ENCODE measurements at places on chromosomes 1 and 21. TPM values are rescaled to one million over a fixed set of nuclear protein-coding genes. Genes with fewer than 3 reads are reported as not detected.
A peak's percentile ranks its signal among the peaks of the same experiment; 100 is the strongest.

The IGSF3 gene
- 2.2 TPM for total RNA-seq

- no peak for DNase-seq
These were observed at the start of gene SH2D1B for GRCh38 chr1:162412002-162412401. SH2D1B (minus strand) TSS chr1:162412136; CDS start chr1:162412016, 120 bp downstream.

The NBPF8 gene
- total RNA-seq: 15.7 TPM

DNA sequence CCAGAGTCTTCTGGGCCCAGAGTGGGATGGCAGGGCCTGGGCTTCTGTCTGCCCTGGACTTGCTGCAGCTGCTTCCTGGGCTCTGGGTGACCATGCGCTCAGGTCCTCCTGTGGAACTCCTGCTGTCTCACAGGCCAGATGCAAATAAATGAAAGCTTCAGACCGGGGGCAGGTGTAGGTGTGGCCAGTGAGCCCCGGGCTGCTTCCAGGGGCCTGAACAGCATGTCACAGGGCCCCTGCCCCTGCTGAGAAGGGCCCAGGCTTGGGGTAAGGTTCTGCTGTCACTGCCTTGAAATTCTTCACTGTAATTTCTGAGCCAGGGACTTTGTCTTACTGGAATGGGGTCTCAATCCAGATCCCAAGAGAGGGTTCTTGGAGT lies 2.5 kb upstream of the PKNOX1 start:
- DNase-seq: no peak

GRCh38 chr1:221562542-221563475 lies 179.1 kb downstream of the DUSP10 start:
- DNase-seq: peak; percentile 5

The SPATA45 gene
- not detected for total RNA-seq

DNA sequence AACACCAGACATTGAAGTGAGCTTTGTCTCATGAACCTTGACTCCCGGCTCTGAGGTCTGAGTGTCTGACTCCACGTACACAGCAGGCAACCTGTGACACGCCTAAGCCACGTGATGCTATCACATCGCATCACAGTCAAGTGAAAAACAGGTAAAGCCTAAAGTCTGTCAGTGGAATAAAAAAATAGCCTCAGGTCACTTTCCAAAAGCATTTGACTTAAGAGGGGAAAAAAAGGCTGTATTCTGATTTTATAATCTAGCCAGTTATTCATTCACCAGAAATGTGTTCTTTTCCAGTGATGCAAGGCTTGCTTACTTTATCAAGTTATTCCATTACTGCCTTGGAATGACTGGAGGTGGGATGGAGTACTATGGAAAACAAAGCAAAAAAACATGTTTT lies 163.2 kb upstream of the HMCN1 start:
- no peak for DNase-seq

The RSPO1 gene
- total RNA-seq: not detected

DNA sequence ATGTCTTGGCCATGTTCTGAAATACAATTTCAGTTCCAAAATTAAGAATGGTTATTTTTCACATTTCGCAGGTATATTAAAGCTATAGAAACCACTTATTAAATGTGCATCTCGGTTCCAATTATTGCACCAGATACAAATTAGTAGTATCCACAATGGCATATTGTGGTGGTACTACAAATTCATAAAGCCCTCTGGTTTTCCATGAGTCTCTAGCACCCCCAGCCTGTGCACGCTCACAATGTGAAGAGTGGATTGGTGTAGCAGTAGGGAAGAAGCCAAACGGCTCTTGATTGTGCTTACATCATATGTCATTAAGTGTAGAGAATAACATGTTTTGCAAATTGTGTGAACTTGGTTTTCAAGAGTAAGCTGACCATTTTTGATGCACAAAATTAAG lies 1.9 kb upstream of the BRINP3 start:
- DNase-seq: no peak

DNA sequence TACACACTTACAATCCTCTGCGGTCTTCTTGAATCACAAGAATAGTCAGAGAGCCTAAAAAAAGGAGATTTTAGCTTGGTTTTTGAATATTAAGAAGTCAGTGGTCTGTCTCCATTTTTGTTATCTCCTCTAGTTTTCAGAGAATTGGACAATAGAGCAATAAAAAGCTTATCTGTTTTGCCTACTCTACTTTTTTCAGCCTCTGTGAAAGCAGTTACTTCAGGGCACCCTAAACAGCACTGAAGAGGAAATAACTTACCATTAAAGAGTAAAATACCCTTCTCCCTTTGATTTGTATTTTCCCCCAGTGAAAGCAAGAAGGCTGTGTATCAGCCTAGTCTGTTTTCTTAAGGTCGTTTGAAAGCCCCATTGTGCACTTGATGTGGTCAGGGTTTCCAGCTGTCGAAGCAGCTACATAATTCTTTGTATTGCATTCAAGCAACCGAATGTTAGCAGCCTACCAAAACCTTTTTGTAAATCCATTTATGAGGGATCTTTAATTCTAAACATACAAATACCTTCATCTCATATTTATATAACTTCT lies 1.0 kb downstream of the NTMT2 start:
- no peak for DNase-seq

The GCSAML gene
- total RNA-seq: not detected

GRCh38 chr1:37989361-37989930 lies 376 bp downstream of the SF3A3 start:
- DNase-seq: no peak

The C1orf226 gene
- total RNA-seq: 4.2 TPM

GRCh38 chr1:118122234-118123004 lies 62.6 kb downstream of the SPAG17 start:
- DNase-seq: no peak

DNA sequence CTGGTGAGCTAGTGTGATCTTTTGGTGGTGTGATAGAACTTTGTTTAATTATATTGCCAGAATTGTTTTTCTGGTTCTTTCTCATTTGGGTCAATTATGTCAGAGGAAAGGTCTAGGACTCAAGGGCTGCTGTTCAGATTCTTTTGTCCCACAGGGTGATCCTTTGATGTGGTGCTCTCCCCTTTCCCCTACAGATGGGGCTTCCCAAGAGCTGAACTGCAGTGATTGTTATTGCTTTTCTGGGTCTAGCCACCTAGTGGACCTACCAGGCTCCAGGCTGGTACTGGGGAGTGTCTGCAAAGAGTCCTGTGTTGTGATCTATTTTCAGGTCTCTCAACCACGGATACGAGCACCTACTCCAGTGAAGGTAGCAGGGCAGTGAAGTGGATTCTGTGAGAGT lies 25.9 kb upstream of the CD84 start:
- DNase-seq: no peak

GRCh38 chr1:909861-910310 lies 13.8 kb upstream of the SAMD11 start:
- no peak for DNase-seq

The GUCA2A gene
- not detected for total RNA-seq

DNA sequence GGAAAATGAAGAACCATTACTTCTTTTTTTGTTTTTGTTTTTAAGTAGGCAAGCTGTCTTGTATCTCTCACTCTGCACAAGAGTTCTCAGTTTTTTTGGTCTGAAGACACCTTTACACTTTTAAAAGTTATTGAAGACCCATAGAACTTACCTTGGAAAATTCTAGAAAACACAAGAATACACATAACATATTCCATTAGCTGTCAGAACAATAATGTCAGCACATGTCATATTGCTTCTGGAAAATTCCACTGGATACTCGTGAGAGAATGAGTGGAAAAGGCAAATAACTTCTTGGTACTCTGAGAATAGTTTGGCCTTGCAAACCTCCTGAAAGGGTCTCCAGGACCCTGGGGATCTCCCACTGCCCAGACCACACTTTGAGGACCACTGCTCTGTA lies 4.8 kb downstream of the FBXO28 start:
- no peak for DNase-seq

GRCh38 chr1:37634244-37634991 lies at the start of gene RSPO1:
RSPO1 (minus strand) TSS chr1:37634892; CDS start chr1:37629661, 5,231 bp downstream.
- no peak for DNase-seq

- no peak for DNase-seq
These were observed 164.0 kb downstream of the FASLG start for GRCh38 chr1:172822886-172823285.

- no peak for DNase-seq
These were observed 1609.6 kb upstream of the B3GALT2 start for GRCh38 chr1:194795917-194796593.

DNA sequence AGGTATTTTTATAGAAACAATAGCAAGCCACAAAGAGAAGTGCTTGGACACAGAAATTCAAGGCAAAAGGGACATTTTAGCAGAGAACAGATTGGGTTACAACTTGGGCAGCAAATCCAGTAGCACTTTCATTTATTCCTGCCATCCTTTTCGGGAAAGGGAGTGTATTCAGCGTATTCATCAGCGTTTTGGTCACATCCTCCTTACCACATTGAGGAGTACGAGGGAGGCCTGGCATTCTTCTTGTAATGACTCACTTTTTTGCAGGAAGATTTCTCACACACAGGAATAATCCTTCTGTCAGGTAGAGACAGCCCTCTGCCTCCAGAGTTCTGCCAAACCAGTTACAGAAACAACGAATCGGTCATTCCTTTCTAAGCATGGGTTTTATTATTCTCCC lies 18.1 kb upstream of the FAM78B start:
- no peak for DNase-seq

- no peak for DNase-seq
These were observed 127.0 kb upstream of the MROH9 start for GRCh38 chr1:170808216-170808885.

The CREG1 gene
- 12.1 TPM for total RNA-seq

The ARHGEF11 gene
- total RNA-seq: 27.2 TPM

- no peak for DNase-seq
These were observed 9.0 kb downstream of the TRAPPC10 start for GRCh38 chr21:44021064-44021463.

The ANGPTL7 gene
- not detected for total RNA-seq

DNA sequence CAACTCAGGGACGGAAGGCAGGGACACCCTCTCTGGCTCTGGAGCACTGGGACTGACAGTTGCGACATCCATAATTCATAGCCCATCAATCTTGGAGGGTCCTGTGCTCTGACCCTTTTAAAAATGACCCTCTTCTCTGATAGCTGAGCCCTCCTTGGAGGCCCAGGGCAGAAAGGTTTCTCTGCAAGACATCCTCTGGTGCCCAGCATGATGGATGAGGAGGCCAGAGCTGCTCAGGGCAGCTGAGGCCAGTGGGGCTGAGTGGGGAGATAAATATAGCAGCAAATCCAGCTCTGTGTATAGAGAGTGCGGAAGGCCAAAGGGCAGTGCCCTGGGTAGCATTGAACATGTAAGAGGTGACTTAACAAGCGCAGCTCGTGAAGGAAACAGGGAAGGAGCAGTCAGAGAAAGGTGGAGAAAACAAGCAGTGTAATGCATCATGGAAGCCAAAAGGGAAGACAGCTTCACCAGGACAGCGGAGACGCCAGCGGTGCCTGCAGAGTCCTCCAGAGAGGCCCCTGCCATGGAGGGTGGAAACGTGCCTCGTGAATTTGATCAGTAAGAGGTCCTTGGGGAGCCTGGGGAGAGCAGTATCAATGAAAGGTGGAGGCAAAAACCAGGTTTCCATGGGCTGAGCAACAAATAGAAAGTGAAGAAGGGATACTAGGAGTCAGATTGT lies 50.4 kb upstream of the FMOD start:
- DNase-seq: no peak

DNA sequence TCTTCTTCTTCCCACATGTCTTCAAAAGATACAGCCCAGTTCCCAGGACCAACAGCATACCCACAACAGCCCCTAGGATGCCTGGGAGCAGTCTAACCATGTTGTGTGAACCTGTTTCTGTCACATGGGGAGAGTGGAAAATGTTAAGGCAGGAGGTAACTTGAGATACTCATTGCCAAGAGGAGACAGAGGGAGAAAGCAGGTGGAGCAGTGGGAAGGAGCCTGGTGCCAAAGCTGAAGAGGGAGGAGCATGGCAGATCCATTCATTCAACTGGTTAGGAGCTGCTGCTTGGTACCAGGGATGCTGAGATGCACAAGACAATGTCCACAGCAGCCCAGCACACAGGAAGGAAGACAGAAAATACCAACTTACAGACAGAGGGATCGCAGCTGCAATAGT lies 149.8 kb upstream of the ETV3 start:
- DNase-seq: no peak

- no peak for DNase-seq
These were observed 4.1 kb downstream of the TFF1 start for GRCh38 chr21:42362198-42362597.

GRCh38 chr1:24903011-24903461 lies 27.0 kb downstream of the RUNX3 start:
- no peak for DNase-seq

DNA sequence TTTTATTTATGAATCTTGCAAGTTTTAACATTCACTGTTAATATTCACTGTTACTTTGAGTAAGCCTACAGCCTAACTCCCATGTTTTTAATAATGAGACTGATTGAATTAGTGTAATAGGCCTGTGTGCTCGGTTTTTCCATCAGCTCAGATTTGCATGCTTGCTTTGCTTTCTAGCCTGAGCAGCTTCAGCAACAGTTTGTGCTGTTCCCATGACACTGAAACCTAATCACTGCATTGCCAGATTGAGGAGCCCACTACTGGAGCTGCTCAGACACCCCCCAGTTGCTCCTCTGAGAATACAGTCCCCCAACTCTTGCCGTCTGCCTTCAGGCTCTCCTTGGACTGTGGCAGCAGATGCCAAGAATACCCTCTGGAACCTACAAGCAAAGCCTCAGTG lies 695.4 kb downstream of the BRINP3 start:
- DNase-seq: no peak

The OR2T29 gene
- not detected for total RNA-seq

- DNase-seq: no peak
These were observed 107.7 kb downstream of the ITSN1 start for GRCh38 chr21:33750017-33750416.

- DNase-seq: no peak
These were observed 15.6 kb upstream of the ATP1B1 start for GRCh38 chr1:169090900-169091311.

The LORICRIN gene
- not detected for total RNA-seq

DNA sequence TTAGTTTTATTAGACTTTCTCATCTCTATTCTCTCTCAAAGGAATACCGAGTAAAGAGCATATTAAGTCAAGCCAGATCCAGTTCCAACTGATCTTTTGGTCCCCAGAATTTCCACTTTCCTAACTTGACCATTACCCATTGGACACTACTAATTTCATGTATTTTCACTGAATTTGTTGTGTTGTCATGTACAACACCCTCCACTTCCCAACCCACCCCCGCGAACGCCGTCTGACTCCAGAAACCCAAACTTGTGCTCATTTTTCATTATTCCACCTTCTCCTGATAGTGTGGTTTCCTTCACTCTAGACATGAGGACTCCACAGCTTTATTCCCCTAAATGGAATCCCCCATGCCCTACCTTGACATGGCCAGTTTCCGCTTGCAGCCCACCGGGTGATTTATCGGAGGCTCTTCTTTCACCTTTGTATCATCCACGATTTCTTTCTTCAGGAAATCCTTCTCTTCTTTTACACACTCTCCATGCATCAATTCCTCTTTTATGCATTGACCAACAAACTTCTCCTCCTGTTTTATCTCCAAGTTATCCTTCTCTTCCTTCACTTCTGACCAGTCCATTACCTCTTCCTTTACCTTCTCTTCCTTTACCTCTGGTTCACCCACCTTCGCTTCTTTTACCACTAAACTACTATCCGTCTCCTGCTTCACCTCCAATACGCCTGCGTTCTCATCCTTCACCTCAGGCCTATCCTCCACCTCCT lies 805 bp downstream of the ZNHIT6 start:
- peak; percentile 4 for DNase-seq

Measured in endothelial cell of umbilical vein (primary cell).